AG04449 (cell line): ENCODE measurements at places on chromosomes 2 and 18.
A peak's percentile ranks its signal among the peaks of the same experiment; 100 is the strongest.

DNA sequence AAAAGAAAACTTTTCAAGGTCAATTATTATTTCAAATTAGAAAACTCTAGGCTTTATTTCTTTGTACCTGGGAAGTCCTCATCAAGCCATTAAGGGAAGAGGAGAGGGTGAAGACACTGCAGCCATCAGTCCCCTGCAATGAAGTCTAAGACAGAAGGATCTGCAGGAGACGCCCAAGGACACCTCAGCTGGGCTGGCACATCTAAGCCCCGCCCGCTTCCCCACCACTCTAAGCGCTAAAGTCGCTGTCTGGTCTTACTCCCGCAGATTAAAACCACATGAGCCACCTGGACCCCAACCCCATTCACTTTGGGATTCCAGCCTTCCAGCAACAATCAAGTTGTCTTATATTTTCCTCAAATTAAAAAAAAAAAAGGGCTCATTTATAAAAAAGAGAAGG is 104.4 kb downstream of the AFF3 start:
- DNase-seq, result no peak

GRCh38 chr18:59026831-59027410 is 112.8 kb upstream of the SEC11C start:
- DNase-seq, result no peak

GRCh38 chr2:223528036-223528435 is 74.1 kb downstream of the SCG2 start:
- peak; percentile 33 for DNase-seq

- no peak for DNase-seq
Observed at GRCh38 chr2:143451642-143452281, 322.5 kb downstream of the ARHGAP15 start.

- DNase-seq, result no peak
Observed at GRCh38 chr18:62165583-62165982, 21.3 kb downstream of the PIGN start.

GRCh38 chr2:232699110-232699509 is 2.0 kb downstream of the GIGYF2 start:
- DNase-seq, result no peak

DNA sequence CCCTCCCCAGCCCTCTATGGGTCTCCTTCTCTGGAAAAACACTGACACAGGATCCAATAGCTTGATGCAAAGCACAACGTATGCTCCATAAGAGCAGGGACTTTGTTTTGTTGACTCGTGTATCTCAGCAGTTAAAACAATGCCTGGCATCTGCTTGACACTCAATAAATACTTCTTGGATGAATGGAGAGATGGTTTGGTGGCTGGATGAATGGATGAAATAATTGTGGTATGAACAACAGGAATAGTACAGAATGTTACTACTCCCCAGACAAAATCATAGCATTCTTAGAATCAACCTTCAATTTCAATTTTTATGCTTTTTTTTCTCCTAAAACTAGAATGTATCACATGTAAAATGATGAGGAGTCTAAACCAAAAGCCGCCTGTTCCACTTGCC is 57.4 kb downstream of the KCNE4 start:
- DNase-seq, result peak; percentile 42

DNA sequence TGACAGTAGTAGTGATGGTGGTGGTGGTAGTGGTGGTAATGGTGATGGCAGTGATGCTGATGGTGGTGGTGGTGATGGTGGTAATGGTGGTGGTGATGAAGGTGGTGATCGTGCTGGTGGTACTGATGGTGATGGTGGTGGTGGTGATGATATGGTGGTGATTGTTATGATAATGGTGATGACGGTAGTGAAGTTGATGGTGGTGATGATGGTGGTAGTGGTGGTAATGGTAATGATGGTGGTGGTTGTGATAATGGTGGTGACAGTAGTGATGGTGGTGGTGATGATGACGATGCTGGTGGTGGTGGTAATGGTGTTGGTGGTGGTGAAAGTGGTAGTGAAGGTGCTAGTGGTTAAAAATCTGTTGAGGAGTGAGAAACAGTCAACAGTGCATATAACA is 125.6 kb downstream of the AFF3 start:
- no peak for DNase-seq

GRCh38 chr2:16566701-16567100 is 98.9 kb downstream of the CYRIA start:
- DNase-seq, result no peak

- no peak for DNase-seq
Observed at GRCh38 chr2:72770879-72771461, 54.9 kb downstream of the EXOC6B start.

GRCh38 chr18:49590608-49591007 is 28.8 kb downstream of the LIPG start:
- no peak for DNase-seq

DNA sequence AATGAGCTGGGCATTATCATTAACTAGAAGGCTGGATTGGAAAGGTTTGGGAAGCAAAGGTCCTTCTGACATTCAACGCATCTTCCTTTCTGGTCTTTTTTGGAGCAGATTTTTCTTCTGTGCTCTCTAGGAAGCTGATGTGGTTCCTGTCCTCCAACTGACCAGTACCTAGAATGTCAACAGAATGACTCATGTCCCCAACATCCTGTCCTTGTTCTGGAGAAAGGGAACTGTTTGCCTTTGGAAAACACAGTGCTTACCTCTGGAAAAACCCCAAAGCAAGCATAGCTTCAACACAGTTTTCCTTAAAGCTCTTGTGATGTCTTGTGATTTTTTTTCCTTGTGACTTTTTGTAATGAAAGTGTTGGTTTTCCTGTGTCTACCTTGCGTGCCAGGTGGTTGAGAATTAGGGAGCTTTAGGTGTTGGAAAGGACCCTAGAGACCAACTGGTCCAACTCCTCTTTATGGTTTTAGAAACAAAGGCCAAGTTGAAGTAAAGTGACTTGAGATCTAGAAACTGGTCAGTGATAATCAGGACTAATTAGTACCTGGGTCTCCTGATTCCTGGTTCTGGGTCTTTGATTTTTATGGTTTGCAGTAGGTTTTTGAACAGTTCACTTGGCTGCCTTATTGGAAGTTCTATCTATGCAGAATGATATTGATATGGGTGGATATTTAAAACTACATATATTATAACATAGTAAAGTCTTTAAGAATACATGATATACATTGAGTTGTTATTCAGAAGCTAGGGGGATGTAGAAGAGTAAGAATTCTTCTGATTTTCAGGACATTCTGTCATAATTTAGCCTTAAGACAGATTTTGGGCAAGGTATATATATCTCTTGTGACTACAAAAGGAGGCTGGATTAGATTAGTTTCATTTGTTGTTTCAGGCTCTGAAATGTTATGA is 70.5 kb downstream of the FMNL2 start:
- DNase-seq, result no peak

DNA sequence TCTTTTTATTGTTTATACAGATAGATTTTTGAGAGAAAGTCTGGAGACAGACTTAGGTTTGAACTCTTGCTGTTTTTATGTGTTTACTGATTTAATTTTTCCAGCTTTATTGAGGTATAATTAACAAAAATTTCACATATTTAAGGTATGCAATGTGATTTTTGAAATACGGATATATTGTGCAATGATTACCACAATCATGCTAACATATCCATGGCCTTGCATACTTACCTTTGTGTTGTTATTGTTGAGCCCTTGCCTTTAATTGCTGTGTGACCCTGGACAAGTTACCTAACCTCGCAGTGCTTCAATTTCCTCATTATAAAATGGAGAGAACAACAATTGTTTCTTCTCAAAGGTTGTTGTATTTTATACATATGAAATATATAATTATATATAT is 13.9 kb upstream of the RBMS1 start:
- DNase-seq, result no peak

DNA sequence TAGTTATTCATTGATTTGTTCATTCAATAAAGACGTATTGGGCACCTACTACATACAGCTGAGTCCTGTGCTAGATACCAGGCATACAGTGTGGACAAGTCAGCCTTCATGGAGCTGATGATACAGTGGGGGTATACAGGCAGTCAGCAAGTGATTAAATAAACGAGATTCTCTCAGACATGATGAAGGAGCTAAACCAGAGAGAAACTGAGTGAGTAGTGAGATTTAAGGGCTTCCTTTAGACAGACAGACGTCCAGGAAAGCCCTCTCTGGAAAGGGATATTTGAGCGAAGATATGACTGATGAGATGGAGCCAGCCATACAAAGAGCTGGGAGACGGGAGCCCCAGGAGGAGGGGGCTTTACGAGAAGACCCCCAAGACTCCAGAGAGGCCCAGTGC is 122.6 kb upstream of the MYCN start:
- DNase-seq, result no peak

- DNase-seq, result no peak
Observed at GRCh38 chr2:170139276-170139967, 38.5 kb upstream of the MYO3B start.

DNA sequence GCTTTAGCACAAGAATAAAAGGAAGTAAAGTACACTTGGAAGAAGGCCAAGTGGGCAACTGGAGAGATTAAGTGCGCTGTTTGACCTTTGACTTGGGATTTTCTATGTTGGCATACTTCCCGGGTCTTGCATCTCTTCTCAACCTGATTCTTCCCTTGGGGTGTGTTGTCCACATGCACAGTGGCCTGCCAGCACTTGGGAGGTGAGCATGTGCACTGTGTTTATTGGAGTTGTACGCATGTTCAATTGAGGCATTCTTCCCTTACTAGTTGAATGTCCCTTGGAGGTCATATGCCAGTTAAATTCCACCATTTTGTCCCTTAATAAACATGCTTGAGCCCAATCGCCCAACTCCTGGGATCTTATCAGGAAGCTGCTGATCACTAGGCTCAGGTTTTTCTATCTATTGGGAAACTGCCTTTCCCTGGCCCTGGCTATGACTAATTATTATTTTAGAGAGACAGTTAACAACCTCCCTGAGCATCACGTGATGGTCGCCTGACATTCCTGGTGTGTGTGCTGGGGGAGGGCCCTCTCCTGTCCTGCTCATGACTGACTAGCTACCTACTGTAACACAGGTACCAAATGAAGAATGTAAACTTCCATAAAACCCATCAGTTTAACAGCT is 62.5 kb upstream of the RAPGEF4 start:
- DNase-seq, result no peak

- no peak for DNase-seq
Observed at GRCh38 chr2:109208071-109208950, 79.3 kb downstream of the SH3RF3 start.

DNA sequence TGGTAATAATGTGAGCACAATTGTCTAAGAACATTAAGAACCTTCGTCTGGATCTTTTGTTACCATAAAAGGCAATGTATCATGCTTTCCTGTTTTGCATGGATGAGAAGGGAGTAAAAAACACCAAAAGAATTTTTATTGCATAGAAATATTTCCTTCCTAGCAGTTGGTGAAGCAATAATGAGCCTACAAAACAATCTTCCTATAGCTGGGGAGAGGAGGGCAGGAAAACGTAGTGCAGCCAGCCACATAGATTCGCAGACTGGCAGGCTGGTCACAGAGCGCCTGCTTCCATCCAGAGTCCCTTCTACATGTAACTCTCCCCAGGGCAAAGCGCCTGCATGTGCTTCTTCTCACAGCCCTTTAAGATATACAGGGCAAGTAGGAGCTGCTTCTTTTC is 190.4 kb downstream of the BABAM2 start:
- peak; percentile 73 for DNase-seq

GRCh38 chr2:160041091-160041490 is 21.3 kb downstream of the PLA2R1 start:
- DNase-seq, result no peak

DNA sequence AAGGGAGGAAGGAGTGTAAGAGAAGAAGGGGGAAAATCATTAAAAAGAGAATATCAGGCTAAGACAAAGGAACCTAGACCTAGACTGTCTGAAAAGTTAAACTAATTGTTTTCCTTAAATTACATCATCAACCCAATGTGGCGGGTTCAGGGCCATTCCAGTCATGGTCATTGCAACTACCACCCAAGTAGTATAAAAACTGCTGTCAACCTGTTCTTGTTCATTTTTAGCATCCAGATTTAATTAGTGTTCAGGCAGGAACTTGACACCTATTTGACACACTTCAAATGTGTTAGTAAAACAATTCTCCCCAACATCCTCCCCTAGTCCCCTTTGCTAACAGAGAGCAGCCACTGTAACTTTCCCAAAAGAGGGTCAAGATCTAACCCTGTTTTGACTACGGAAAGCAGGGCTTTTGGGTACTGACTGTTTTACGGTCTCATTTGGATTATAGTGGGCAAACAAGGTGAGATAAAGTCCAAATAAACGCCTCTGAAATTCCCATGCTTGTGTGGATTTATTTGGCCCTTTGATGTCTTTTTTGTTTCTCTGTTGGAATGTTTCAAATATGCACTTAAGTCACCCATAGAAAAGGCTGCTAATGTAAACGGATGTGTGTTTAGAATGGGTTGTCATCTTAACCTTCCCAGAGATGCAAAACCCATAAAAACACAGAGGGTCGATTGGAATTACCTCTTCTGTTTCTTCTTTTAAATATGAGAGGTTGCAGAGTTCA is 19.3 kb upstream of the TANC1 start:
- no peak for DNase-seq

- DNase-seq, result no peak
Observed at GRCh38 chr2:61671561-61672315, 133.6 kb upstream of the XPO1 start.

DNA sequence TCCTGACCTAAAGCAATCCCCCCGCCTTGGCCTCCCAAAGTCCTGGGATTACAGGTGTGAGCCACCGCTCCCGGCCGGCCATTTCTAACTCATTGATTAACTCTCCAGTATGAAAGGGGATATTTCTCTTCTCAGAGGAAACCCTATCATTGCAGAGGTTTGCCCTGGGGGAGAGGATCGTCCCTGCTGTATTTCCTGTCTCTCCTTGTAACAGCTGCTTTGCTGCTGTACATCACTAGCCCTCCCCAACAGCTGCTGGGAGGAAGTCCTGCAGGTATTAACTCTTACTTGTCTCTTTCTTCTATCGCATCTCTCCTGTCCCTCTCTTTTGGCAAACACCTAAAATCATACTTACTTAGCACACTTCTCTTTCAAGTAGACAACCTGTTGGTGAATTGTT is 219.0 kb upstream of the DSEL start:
- DNase-seq, result no peak

DNA sequence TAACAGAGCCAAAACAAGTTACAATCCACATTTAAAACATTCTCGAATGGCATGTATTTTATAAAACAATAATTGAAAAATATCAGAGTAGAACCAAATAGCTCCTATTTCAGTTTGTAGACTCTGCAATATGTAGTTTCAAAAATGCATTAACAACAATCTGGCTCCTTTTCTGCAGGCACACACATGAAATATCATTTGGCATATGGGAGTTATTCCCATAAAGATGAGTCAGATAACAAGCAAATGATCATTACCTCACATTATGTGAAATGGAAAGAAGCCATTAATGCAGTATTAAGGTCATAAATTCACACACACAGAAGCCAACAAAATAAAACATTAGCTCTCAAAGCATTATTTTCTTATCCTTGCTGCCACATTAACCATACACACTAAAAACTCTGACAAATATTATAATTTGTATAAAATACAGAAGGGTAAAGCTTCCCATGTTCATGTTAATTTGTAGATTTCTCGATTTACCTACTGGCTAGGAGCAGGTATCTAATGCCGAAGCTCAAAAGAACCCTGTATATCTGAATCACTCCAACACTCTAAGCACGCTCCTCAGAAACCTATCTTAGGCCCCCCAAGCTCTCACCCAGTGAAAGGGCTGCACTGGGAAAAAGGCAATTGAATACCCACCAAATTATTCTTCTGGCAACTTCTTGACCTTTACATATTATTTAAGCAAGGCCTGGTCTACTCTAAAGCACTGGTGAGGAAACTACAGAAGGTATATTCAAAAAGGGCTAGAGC is 13.8 kb downstream of the NBAS start:
- no peak for DNase-seq

- DNase-seq, result no peak
Observed at GRCh38 chr2:230872151-230872967, 7.6 kb downstream of the ITM2C start.

GRCh38 chr2:39584283-39584965 is 81.3 kb upstream of the TMEM178A start:
- DNase-seq, result peak; percentile 41
